ENCODE measurements at places on chromosomes 1 and 21.

GRCh38 chr1:156194300-156194652, 372 bp downstream of the SLC25A44 start:
- DNase-seq, result peak; percentile 13

GRCh38 chr1:43509740-43510375, 20.8 kb upstream of the PTPRF start:
- no peak for DNase-seq

GRCh38 chr1:167764458-167765330, 42.9 kb downstream of the MPZL1 start:
- no peak for DNase-seq

DNA sequence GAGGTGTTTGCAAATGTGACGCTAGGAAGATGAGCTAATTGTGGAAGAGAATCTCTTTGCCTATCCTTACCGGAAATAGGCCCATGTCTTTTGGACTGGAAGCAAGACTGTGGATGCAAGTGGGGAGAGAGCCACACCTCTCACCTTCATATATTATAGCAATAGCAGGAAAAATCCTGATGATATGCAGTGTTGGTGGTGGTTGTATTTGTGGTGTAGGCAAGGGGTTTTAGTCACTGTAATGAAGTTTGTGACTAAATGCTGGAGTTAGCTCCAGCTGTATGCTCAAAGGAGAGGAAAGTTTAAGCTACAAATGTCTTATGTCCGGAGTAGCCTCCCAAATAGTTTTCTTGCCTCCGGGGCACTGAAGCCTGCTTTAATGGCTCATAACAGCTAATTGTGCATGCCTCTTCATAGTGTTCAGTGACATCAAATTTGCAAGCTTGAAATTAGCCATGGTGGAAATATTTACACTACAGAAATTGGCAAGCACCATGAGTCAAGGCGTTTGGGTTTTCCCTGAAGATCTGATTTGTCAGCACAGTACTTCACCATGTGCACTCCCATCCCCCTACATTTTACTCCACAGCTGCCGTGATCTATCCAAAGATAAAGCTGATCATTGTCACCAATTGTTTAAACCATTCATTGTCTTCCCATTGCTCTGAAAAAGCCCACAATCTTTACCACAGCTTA, 102.6 kb upstream of the ZNF644 start:
- DNase-seq, result no peak

- no peak for DNase-seq
Observed at GRCh38 chr1:169610858-169611257, 19.1 kb downstream of the SELP start.

DNA sequence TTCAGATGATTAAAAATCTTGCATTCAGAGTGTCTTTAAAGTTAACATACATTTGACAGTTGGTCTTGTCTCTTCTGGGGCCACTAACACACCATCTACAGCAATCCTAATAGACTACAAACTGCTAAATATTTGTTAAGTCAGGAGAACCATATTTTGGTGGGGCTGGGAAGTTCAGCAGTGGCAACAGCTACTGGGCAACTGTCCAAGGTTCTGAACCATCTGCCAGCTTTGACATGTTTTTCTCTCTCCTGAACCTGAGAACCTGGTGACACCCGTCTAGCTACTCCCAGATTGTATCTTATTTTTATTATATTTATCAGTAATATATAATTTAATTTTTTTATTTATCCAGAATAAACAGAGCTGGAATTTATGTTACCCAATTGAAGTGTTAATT, 199.0 kb upstream of the DPYD start:
- DNase-seq, result no peak

- DNase-seq, result no peak
Observed at GRCh38 chr1:187876775-187877174, 1048.0 kb downstream of the PLA2G4A start.

- no peak for DNase-seq
Observed at GRCh38 chr1:23701996-23702395, 10.4 kb downstream of the RPL11 start.

GRCh38 chr1:160004001-160004400, 27.8 kb downstream of the PIGM start:
- no peak for DNase-seq

DNA sequence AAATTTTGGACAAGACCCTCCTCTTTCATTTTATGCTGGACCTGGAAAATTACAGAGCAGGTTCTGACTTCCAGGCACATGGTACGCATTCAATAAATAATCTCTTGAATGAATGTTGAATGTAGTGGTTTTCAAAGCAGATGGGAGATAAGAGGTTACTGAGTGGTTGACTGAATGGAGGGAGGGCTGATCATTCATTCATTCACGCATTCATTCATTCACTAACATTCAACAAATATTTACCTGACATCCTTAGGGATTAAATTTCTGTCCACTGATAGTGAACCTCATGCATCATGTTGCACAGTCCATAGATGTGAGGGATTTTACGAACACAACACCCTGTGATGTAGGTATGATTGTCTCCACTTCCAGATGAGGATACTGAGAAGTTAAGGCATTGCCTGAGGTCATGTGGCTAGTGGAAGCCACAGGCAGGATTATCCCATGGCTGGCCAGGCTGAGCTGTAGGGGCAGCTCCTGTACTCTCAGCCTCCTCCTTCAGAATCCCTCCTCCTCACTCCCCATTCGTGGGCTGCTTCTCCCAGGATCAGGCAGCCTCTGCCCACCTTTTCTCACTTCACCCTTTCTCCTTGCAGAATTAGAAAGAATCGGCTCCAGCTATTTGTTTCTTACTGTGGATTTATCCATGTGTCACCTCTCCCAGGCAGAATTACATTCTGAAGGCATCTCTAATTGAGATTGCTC, 48.4 kb upstream of the ATP5PO start:
- DNase-seq, result no peak
